ENCODE measurements at places on chromosomes 7 and 10. TPM values are rescaled to one million over a fixed set of nuclear protein-coding genes. Genes with fewer than 3 reads are reported as not detected.

FAM185A gene
- total RNA-seq: 35.3 TPM

GIMAP4 gene
- total RNA-seq: 1.3 TPM

LLCFC1 gene
- not detected for total RNA-seq

PTPRZ1 gene
- 0.72 TPM for total RNA-seq

FAM25G gene
- not detected for total RNA-seq

VPS26A gene
- total RNA-seq: 49.2 TPM

ZNF804B gene
- not detected for total RNA-seq

RALA gene
- 61.5 TPM for total RNA-seq

MKX gene
- total RNA-seq: 0.25 TPM

DNA sequence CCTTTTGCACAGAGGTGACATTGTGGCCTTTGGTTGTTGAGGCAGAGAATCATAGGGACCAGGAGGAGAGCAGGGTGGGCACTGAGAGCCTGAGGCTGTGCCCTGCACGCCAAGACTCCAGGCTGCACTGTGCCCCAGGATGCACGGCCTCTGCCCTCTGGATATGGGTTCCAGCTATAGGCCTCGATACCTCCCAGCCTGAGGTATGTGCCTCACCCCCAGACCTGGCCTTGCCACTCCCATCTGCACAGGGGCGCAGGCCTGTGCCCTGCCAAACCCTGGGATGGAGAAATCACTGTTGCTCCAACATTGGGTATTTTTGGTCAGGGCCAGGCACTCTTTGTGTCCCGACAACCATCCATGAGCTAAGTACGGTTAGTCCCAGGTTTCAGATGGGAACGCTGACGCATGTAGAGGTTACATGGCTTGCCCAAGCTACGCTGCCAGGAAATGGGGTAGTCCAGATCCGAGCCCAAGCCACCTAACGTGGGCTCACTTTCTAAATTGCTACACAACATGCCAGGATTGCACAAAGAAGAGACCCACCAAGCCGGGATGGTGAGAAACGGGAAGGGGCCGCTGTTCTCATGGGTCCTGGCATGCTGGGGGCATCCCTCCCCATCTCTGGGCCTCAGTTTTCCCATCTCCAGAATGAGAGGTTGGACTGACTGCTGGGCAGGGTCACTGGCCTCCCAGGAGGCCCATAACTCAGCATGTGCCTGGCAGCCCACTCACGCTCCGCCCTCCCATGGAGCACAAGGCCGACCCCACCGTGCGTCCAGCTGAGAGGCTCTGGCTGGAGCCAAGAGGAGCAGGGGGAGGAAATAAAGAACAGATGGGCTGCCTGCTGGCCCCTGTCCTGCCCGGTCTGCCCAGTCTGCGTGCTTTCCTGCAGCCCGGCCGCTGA, 44.2 kb downstream of the ZCCHC24 start:
- peak; percentile 91 for DNase-seq

GRCh38 chr7:44279731-44280505, 45.5 kb downstream of the CAMK2B start:
- no peak for DNase-seq

- DNase-seq: no peak
These were observed 121.9 kb downstream of the STRA8 start for GRCh38 chr7:135355377-135356048.

DNA sequence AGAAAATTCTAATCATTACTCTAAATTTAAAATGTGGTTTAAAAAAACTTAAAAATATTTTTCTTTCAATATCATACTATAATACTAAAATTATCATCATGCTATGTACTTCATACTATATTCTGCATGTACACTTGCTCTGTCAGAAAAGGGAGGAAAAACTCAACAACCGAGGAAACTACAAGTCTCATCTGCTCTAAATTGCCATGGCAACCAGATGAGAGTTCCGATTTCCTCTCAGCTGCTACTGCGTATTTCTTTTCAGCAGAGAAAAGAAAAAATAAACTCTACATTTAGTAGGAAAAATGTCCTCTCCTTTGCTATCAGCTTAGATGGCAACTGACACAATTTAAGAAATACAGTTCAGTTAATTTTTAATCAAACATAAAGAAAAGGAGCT, 178.9 kb downstream of the SRPK2 start:
- DNase-seq: no peak

DNA sequence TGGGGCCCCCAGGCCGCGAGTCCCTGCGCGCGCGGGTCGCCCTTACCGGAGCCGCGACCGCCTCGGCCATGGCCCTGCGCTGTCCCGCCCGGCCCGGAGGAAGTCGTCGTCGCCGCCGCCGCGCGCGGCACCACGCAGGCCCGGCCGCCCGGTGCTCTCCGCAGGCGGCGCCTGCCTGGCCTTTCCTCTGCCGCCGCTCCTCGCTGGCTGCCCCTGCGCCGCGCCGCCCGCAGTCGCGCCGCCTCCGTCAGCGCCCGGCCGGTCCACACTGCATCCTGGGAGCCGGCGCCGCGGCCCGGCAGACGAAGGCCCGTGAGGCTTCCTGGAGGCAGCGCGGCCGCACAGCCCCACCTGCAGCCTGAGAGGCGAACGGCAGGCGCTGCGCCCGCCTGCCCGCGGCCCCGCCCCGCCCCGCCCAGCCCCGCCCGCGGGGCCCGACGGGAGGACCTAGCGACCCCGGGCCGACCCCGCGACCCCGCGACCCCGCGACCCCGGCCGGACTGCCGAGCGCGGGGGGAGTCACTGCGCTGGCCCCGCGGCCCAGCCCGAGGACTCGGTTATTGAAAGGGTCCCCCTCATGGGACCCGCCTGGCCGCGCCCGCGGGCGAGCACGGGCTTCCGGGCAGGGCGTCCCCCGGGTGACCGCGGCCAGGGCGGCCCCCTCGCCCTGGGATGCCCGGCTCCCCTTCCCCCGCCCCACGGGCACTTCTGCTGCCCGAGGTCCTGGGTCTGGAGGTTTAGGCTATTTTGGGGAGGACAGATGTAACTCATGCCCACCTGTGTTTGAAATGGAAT, at the start of gene ZNF746:
ZNF746 (minus strand) TSS at position 343 of the 795 bp plus-strand sequence; CDS start at position 70, 273 bp downstream.
- peak; percentile 66 for DNase-seq

GRCh38 chr7:66668112-66668511, 39.4 kb downstream of the KCTD7 start:
- DNase-seq: no peak

DNA sequence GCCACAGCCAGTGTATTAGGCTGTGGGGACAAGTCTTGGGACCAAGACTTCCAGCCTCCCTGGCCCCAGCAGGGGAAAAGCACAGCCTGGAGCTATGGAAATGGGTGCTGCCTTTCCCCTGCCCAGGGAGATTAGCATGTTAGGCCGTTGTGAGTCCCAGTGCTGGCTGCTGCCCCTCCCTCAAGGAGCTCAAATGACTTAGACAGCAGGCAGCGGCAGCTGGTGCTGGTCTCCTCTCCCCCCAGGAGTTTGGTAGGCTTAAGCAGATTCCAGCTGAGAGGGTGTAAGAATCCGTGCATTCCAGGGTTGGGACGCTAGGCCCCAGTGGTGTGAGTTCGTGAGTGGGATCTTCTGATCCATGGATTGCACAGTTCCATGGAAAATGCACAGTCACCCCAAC, 301.5 kb upstream of the PHF14 start:
- no peak for DNase-seq

- no peak for DNase-seq
These were observed 49.0 kb downstream of the PIK3CG start for GRCh38 chr7:106914018-106914607.

Data from fibroblast of the aortic adventitia (primary cell).